Pancreas (tissue), 10 donors: ENCODE measurements at places on chromosomes 5 and 9.
A peak's percentile ranks its signal among the peaks of the same experiment; 100 is the strongest.

- DNase-seq: no peak
Measured at GRCh38 chr5:149302641-149303040, 31.0 kb downstream of the AFAP1L1 start.

- DNase-seq: no peak
Measured at GRCh38 chr5:137666901-137667300, 69.0 kb downstream of the KLHL3 start.

DNA sequence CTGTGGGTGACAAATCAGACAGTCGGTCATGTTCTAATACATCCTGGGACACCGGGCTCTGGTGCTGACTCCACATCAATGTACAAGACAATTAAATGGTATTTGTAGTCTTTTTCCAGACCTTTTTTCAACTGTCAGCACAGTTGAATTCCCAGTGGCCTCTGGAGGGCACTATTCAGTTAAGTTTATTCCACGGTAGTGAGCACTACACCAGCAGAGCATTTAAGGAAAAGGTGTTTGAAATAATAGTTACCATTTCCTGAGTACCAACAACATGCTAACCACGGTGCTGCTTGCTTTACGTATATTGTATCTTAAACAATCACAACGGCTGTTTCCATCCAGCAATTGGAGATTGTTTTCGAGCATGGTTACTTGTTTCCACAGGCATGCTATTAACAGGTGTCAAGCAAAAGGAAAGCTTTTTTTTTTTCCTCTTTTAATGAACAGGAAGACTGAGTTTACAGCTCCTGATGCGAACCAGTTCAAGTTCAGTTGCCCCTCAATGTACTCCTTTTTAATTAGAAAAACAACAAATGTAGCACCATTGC lies 186.7 kb downstream of the PDZD2 start:
- DNase-seq: peak; percentile 55

- no peak for DNase-seq
Measured at GRCh38 chr5:78544561-78545201, 103.9 kb downstream of the LHFPL2 start.

- no peak for DNase-seq
Measured at GRCh38 chr5:75612226-75612569, 945 bp downstream of the ANKDD1B start.

GRCh38 chr5:134997015-134997414 lies 29.3 kb downstream of the CATSPER3 start:
- DNase-seq: no peak
